ENCODE measurements at places on chromosomes 7 and 10.

GRCh38 chr10:131242007-131242406 is 69.5 kb downstream of the TCERG1L start:
- no peak for DNase-seq

GRCh38 chr10:101920546-101920945 is 76.9 kb upstream of the KCNIP2 start:
- peak; percentile 81 for DNase-seq

GRCh38 chr7:157253850-157254249 is 83.0 kb upstream of the DNAJB6 start:
- DNase-seq: no peak

- DNase-seq: no peak
Observed at GRCh38 chr10:92103376-92104090, 180.0 kb downstream of the BTAF1 start.

- no peak for DNase-seq
Observed at GRCh38 chr10:58651040-58651439, 138.4 kb downstream of the BICC1 start.

GRCh38 chr10:119090968-119091367 is 10.4 kb upstream of the EIF3A start:
- no peak for DNase-seq

DNA sequence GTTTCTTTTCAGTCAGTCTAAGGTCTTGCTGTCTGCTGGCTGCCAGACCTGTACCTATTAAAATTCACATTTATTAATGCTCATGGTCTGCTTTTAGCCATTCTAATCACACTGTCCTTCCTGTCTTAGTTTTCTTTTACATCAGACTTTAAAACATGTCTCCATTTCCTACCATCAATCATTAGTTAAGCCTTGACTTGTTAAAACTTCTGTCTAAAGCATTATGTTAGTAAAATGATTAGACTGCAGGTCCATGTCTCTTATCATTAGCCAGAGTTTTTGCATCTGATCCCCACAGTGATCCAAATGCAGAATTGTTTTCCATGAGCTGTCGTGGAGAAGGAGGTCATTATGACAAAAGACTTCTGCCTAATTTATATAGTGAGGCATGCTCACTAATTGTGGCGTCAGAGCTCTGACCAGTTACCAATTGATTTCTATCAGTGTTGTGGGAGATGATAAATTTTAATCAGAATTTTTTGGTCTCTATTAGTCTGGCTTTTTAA is 226.5 kb downstream of the DKK1 start:
- no peak for DNase-seq

GRCh38 chr7:99975782-99976521 is at the start of gene AZGP1:
Gene AZGP1 (minus strand): TSS chr7:99976031. CDS start chr7:99976020, 11 bp downstream.
- DNase-seq: no peak

DNA sequence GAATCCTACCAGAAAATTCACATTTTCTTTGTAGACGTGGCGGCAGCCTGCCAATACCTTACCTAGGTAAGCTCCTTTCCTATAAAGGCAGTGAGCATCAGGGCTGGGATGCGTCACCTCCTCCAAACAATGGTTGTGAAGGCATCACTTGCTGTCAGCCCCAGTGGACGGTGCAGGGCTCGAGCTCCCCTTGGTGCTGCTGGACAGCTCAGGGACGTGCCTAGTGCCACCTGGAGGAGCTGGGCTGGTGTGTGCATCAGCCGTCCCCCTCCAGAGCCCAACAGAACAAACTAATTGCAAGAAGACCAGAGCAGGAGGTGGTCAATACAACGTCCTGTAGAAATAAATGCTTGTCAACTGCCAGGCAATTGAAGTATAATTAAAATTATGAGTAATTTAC is 517.5 kb upstream of the FOXK1 start:
- DNase-seq: no peak

DNA sequence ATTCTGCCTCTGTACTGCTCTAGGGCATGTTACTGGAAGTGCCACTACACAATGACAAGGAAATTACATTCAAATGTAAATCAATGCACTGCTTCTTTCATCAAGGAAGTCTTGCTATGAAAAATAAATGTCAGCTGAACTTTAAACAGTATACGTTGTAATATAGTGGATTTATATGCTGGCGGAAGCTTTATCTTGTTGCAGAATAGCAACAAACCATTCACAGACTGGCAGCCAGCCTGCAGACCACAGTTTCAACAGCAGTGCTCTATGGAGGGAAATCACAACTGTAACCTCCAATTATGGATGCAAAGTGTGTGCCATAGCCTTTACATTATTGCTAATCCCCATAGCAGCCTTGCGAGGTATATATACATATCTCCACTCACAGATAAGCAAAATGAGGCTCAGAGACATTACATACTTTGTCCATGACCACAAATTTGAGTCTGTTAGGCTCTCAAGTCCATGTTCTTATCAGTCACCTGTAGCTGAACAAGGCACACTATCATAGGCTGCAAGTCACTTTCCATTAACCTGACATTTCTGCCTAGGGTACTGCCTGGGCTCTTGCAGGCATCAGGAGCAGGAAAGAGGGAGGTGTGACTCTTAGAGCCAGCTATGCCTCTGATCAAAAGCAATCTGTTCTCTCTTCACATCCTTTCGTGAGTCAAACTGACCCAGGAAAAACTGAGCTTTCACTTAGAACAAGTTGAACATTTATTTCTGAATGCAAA is 22.6 kb downstream of the COL28A1 start:
- no peak for DNase-seq

DNA sequence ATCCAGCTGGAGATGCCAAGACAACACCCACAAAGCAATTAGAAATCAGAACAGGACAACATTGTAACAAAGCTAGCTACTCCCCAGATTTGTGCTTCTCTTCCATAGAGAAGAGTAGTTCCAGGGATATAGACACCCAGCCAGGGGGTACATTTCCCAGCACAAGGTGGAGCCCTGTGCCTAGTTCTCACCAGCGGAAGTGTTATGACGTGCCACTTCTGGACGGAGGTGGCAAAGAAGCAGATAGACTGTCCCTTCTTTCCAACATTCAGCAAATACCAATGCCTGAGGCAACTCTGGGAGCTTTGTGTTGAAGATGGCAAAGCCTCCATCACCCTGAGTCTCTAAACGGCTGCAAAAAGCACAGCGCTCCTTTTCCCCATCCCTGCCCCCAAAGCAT is 23.4 kb upstream of the GSAP start:
- no peak for DNase-seq

DNA sequence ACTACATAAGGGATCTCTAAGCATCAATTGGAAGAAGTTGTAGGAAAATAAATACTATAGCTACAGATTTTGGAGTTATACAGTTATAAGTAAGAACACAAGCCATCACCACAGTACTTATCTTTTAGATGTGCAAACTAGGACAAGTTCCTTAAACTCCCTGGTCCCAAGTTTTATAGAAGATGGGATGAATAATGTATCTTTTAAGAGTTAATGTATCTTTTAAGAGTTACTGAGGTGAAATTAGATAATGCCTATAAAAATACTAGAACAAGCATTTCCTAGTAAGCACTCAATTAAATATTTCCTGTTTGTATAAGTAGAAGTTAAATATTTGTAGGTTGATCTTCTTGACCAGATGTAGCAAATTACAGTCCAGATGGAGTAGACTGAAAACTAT is 56.8 kb downstream of the SEMA3A start:
- DNase-seq: no peak

DNA sequence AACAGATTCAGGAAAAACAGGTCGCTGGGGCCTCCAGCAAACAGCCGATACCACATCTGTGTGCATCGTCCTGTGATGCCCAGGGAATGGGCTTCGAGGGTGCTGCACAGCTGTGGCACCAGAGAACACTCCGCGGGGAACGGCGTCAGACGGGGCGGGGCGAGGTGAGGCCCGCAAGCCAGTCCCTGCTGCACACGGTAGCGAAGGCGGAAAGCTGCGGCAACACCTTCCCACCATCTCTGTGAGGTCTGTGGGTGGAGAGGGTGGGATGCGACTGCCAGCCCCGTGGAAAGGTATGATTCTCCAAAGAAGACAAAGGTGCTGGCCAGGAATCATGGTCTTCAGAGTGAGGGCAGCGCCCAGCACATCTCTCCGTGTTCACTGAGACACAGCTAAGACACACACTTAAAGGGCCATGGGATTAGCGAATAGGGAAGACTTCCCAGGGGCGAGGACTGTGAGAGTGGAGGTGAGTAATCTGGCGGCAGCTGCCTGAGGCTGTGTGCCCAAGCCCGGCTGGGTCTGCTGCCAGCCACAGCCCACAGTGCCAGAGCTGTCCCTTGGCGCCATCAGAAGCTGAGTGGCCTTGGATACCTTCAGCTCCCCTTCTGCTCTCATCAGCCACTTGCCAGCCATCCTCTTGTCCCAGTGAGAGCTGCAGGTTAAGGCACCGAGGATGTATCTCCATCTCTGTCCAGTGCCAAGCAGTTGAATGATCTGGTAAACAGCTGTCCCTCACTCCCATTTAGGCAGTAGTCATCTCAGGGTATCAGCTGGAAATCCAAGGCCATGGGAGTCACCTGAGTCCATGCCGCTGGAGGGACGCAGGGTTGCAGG is 17.6 kb downstream of the PRKAG2 start:
- no peak for DNase-seq

GRCh38 chr7:121494516-121494915 is 98.4 kb upstream of the FAM3C start:
- no peak for DNase-seq

- no peak for DNase-seq
Observed at GRCh38 chr10:91048380-91048779, 127.5 kb upstream of the ANKRD1 start.

DNA sequence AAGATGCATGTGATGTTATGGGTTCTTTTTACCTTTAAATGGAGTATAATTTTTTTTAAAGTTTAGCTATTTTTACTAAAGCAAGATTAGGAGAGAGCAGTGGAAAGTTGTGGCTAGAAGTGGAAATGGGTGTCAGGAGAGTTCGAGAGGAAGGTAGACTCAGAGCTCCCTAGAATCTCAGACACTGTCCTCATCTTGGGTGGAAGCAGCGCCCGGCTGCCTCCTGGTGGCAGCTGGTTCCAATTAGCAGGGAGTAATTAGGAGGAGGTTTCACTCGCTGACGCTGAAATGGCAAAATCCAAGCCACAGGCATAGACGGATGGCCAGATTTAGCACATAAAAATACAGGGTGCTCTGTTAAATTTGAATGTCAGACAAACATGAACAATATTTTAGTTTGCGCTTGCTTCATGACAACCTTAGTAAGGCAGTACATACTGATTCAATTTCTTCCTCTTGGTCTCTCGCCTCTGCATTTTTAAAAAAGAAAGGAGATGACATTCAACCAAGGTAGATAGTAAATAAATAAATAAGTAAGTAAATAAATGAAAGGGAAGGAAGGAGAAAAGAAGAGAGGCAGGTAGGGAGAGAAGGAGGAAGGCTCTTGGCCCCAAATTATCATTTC is 58.5 kb downstream of the LGI1 start:
- DNase-seq: peak; percentile 19

DNA sequence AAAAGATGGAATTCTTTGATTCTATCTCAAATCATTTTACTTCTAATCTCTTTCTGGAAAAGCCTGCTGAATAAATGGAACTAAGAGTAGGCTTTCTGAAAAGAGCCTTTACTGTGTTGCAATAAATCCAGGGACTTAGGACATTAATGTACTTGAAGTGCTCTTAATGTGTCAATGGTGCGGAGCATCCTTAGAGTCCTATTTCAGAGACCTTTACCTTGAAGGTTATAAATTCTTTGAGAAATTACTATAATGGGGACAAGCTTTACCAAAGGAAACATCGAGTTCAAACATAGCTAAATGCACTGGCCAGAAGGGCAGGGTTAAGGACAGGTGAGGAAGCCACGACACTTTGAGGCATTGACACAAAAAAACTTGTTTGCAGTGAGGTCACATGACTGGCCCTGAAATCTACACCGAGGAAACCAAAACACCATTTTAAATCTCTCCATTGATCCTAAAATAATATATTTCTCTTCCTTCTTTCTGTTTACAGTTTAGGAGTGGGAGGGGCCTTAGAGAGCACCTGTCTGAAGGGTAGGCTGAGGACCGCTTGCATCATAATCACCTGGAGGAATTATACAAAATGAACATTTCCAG is 48.1 kb upstream of the EXOC6 start:
- no peak for DNase-seq

- peak; percentile 11 for DNase-seq
Observed at GRCh38 chr7:35556515-35557471, 138.1 kb downstream of the HERPUD2 start.

DNA sequence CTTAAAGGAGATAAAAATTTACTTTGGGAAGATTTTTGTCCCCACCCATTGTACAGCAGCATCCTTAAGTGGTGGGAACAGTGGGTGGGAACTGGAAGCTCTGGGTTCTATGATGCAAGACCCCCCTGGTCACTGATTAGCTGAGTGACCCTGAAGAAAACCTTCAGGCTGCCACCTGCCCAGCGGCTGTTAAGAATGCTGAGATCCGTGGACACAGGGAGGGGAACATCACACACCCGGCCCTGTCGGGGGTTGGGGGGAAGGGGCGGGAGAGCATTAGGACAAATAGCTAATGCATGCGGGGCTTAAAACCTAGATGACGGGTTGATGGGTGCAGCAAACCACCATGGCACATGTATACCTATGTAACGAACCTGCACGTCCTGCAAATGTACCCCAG is 14.5 kb downstream of the CARD11 start:
- DNase-seq: no peak

DNA sequence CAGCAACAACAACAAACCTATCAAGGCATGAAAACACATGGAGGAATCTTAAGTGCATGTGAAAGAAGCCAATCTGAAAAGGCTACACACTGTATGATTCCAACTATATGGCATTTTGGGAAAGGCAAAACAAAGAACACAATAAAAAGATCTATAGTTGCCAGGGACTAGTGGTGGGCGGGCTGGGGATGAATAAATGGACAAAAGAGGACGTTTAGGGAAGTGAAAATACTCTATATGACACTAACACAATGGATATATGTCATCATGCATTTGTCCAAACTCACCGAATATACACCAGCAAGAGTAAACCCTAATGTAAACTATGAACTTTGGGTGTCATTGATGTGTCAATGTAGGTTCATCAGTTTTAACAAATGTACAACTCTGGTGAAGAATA is 89.1 kb downstream of the SEMA3E start:
- no peak for DNase-seq

DNA sequence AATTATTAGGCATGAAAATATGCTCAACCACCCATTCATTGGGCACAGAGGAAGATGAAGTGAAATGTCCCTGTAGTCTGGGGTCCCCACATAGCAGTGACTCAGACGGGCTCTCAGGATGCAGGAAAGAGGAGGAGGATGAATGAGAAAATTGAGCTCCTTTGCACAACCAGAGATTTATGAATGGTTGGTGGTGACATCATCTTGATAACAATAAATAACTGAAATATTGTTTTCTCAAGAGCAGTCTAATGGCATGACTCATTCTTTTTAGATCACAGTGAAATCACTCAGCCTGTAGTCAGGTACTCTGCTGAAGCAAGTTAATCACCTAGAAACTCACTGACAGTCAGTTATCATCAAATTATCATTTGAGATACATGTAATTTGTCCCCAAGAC is 254.1 kb downstream of the RELN start:
- DNase-seq: no peak

- no peak for DNase-seq
Observed at GRCh38 chr7:37918526-37918925, 1.9 kb upstream of the SFRP4 start.

Measured in AML-193 (cell line).